ENCODE measurements at places on chromosomes 2 and 18.

DNA sequence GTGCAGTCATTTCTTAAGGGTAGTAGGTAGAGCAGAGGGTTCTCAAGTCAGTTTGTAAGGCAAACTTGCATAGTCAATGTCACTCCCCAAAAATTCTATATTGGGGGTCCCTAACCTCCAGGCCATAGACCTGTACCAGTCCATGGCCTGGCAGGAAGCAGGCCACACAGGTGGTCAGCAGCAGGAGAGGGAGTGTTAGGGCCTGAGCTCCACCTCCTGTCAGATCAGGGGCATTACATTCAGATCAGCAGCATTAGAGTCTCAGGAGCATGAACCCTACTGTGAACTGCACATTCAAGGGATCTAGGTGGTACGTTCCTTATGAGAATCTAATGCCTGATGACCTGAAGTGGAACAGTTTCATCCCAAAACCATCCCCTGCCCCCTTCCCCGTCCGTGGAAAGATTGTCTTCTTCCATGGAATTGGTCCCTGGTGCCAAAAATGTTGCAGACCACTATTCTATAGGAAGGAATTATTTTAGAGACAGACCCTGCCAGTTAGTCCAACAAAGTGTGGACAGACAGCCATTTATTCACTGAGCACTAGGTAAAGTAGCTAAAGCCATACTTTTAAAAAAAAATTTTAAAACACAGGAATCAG is 6.7 kb downstream of the COA5 start:
- no peak for DNase-seq

DNA sequence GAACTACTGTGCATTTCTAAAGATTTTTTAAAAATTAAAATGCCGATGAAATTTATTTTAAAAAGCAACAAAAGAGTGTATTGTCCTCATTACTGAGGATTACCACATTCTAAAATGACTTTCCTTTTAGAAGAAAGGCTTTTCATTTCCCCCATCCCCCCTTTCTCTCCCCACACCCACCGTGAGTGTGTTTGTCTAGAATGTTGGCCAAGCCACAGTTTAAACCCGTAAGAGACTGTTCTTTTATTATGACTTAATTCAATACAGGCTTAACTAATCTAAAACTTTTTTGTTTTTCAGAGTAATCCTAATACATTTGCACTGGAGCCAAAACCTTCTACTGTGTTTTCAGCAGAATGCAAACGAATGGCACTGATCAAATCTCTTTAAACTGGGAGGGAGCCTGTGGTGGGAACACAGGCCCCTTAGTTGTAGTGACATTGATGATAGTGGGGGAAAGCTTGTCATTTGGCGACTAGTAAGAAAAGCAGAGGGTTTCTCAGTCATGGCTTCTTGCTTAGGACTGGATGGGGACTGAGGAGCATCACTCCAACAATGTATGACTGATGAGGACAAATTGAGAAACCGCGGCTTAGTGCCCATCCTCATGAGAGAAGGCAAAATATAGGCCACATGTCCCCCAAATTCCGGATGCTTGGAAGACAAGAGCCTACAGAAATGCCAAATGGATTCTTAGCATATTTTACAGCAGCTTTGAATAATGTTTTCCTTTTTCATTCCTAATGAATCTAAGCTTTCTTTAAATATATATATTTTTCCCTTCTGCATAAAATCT is 154.0 kb upstream of the SMIM21 start:
- no peak for DNase-seq

GRCh38 chr2:214203744-214204289 is 207.0 kb upstream of the VWC2L start:
- DNase-seq: no peak

GRCh38 chr2:172446474-172447063 is 19.2 kb downstream of the ITGA6 start:
- no peak for DNase-seq

DNA sequence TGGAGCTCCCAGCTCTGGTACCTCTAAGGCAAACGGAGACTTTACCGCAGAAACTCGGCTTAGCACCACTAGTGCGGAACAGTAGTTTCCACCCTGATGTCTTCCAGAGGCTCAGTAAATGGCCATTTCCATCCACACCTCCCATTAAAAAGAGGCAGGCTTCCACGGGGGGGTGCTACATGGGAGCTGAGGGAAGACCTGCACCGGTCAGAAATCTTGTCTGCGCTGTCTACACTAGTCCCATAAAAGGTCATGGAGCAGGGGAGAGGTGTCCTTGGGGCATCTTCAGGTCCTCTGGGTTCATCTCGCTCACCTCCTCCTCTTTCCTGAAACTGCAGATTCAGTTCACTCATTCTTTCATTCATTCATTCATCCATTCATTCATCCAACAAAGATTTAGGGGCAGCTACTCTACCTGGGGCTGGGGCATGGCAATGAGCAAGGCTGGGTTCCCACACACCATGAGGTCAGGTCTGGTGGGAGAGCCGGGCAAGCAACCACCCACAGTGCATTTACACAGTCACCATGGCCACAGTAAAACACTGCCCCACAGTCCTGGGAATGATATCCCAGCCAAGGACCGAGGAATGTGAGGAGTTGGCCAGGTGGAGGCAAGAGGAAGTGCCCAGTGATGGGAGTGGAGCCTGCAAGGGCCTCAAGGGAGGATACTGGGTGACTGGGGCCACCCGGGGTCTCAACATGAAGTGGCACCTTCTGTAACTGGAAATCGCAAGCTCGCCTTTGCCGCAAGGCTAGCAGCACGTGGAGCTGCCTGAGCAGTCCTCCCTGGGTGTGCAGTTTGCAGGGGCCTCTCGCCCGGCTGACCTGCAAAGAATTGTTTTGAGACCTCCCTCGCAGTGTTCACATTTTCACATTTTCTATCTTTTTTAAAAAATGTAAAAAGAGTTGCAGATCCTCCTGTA is 180.2 kb upstream of the RAB6C start:
- DNase-seq: no peak

- no peak for DNase-seq
Observed at GRCh38 chr2:43070030-43070429, 156.4 kb downstream of the ZFP36L2 start.

DNA sequence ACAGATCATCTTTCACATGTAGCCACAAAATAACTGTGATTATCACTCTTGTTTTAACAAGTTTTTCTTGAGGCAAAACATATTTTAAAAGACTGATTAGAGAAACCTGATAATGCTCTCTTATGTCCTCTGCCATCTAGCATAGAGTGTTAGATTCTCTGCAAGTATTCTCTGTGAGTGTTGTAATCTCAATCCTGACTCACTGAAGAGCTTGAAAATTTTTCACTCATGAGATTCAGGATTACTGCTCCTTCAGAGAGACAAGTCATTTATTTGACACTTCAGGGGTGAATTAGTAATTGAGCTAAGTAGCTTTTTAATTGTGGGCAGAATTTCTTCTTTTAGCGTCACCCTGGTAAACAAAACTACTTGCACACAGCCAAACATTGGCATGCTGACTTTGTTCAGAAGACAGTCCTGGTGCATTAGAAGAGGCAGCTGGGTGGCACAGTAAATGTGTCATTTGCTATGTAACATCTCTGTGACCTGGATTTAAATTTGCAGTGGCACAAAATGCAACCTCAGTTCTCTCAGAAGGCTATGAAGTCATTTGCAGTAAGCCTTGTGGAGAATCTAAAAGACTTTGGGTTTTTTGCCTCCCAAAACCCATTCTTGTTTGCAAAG is 172.9 kb downstream of the LRP1B start:
- no peak for DNase-seq
